ENCODE measurements at places on chromosomes 7 and 10.

DNA sequence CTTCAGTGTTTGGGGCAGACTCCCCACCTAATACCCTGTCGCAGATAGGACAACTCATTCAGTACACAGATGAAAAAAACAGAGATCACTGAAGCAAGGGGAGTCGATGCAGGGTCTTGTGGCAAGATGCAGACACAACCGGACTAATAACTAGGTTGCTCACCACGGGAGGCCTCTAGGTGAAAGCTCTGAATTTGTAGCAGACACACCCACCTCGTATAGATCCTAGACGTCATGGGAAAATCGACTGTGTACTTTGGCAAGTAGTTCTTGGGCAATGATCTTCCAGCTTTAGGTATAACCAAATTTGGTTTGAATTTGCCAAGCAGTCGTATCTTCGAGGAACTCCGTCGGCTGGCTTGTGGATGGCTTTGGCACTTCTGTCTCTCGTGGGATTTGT lies 88.1 kb downstream of the TCF7L2 start:
- no peak for DNase-seq

DNA sequence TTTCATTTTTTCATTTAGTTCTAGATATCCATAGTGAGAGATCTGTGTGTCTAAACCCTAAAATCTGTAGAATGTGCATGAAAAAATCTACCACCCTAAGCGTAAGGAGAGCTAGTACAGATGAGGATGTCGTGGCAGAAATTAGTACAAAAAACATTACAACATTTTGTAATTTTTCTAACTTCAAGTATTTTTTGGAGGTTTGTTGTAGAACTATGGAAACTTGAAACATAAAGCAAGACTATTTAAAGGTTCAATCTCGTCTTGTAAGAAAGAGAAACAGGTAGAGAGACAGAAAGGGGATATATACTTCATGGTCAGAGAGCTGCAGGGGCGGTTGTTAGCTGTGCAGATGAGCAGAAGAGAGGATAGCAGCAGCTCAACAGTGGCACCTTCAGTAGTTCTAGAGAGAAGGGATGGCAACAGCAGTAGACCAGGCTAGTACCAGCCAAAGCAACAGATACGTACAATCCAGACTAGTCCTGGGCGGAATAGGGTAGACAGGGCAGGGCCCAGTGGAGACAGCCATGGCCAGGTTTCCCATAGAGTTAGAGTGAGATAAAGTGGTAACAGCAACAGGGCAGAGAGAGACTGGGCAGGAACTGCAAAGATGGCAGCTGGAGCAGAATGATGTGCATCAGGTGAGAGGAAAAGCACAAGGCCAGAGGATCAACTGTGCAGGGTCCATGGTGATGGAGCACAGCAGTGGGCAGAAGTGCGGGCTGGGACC lies 145.2 kb downstream of the FRMD4A start:
- no peak for DNase-seq

DNA sequence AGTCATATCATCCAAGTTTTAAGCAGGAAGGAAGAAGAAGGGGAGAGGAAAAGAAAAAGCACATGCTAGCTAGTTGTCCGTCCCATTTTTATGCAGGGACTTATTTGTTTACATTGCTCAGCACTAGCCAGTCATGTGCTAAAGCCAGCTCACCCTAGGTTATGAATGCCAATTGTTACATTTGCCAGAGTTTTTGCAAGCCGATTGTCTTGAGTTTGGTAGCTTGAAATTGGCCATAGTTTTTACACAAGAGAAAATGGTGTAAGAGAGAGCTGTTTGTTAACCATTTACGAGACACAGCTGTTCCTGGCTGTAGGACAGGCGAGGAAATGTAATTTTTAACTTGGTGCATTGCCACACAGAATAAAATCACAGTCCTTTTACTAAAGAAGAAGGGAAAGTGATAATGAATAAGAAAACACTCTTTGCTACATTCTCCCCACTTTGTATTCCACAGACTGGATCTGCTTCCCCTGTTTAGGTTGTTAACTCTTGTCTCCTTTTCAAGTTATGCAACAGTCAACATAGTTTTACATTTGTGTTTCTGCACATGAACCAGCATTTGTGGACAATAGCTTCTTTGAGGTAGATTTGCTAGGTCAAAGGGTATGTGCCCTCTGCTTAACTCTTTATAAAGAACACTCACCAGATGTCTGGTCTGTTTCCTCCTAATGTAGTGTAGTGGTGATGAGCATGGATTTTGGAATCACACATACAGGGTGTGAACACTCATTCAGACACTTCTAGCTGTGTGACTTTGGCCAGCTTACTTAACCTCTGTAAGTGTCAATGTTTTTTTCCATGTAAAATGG lies 357.2 kb downstream of the LRMDA start:
- DNase-seq: no peak

- DNase-seq: peak; percentile 18
Measured at GRCh38 chr7:77697535-77697831, 1.2 kb downstream of the RSBN1L start.

- DNase-seq: no peak
Measured at GRCh38 chr7:128917122-128917521, 6.6 kb upstream of the KCP start.

DNA sequence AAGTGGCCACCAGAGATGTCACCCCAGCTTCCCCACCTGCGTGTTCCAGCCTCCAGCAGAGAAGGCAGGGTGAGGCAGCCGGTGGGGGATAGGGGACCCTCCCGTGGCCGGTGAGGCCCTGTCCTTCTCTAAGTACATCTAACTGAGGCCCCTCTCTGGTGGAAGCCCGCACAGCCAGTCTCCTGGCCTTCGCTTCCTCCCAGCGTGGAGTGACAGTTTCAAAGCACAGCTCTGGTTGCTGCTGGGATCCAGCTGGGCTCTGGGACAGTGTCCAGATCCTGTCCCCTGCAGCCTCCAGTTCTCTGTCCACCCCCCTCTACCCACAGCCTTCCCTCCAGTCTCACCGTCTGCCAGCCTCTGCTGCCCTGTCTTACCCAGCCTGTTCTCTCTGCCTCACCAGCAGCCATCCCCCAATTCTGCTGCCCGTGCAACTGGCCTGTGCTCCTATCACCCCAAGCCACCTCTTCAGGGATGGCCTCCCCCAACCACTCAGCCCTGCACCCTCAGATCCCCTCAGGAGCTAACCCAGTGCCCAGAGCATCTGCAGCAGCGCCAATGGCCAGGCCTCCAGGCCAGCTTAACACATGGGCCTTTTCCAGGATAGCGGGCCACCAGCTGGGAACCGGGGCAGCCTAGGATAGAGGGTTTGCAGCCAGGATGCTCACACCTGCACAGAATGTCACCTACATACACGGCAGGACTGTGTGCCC lies 16.3 kb upstream of the SH2B2 start:
- DNase-seq: no peak

GRCh38 chr10:131181456-131181855 lies 130.1 kb downstream of the TCERG1L start:
- DNase-seq: no peak

GRCh38 chr10:86868353-86868752 lies 89.1 kb downstream of the MMRN2 start:
- no peak for DNase-seq

GRCh38 chr7:156464339-156464738 lies 176.2 kb upstream of the RNF32 start:
- DNase-seq: no peak

DNA sequence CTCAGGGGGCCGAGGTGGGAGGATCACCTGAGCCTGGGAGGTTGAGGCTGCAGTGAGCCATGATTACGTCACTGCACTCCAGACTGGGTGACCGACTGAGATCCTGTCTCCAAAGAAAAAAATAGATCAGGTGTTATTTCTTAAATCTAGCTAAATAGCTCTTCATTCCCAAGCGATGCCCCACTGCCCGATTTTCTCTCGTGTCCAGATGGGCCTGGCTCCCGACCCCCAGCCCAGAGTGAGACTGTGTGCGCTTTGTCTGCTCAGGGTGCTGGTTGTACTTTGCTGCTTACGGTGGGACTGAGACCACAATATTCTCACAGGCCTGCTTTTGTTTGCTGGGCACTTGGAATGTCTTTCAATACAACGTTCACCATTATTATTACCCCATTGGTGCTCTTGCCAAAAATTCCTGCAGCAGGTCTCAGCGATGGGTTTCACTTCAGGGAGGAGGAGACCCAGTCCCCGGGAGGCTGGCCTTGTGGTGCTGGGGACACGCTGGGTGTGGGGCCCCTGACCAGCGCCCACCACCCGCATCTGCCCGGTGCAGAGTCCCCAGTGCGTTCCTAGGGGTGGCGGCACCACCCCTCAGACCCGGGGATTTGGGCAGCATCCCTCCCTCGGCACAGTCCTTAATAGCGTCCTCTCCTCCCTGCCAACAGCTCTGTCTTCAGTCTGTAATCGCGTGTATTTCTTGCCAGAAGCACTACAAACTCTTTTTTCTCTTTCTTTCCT lies 20.4 kb upstream of the DPYSL4 start:
- no peak for DNase-seq

GRCh38 chr7:157800281-157800680 lies 463.5 kb downstream of the DNAJB6 start:
- DNase-seq: no peak

GRCh38 chr7:36473454-36474282 lies 84.0 kb downstream of the ANLN start:
- no peak for DNase-seq
